ENCODE measurements at places on chromosomes 11 and 22.

DNA sequence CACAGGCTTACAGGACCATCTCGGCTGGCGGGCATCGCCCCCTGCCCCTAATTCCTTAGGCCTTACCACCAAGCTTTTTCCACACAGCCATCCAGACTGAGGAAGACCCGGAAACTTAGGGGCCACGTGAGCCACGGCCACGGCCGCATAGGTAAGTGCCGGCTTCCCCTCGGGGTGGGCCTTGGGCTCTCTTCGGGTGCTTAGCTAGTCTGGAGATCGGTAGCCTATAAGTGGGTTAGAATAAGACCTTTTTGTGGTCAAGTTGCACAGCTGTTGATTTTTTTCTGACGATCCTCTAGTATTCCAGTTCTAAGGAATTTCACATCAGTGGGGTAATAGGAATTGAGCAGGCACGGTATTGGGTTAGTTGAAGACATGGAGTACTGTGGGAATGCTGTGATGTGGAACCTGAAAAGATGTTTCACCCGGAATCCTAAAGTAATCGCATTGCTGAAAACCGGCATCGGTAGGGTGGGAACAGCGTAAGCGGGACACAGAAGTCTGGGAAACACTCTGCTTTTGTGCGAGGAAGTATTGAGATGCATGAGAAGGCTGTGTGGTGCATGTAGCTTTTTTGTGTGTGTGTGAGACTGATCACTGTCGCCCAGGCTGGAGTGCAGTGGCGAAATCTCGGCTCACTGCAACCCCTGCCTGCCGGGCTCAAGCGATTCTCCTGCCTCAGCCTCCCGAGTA lies 669 bp downstream of the RPL27A start:
- no peak for DNase-seq

- peak; percentile 38 for DNase-seq
Observed at GRCh38 chr22:35921777-35922176, 106.8 kb downstream of the RBFOX2 start.

- no peak for DNase-seq
Observed at GRCh38 chr11:98734686-98735085, 286.1 kb upstream of the CNTN5 start.

- DNase-seq, result no peak
Observed at GRCh38 chr11:128494418-128495332, 92.7 kb downstream of the ETS1 start.

DNA sequence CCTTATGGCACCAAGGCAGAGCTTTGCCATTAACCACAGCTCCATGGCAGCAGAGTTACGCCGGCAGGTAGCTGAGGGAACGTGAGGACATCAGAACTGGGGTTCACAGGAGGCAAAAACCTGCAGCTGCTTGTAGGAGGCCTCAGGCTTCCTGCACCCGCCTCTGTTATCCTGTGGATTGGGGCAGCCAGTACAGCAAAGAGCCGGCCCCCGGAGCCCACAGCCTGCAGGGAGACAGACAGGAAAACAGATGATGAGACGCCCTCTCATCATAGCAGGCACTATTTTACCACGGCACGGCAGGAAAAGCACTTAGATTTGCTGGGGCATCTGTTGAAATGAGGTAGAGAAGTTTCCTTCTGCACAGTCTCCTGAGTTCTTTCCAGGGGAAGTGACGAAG lies 870.3 kb downstream of the TBC1D22A start:
- no peak for DNase-seq

- no peak for DNase-seq
Observed at GRCh38 chr11:47857892-47858543, 9.9 kb upstream of the NUP160 start.

DNA sequence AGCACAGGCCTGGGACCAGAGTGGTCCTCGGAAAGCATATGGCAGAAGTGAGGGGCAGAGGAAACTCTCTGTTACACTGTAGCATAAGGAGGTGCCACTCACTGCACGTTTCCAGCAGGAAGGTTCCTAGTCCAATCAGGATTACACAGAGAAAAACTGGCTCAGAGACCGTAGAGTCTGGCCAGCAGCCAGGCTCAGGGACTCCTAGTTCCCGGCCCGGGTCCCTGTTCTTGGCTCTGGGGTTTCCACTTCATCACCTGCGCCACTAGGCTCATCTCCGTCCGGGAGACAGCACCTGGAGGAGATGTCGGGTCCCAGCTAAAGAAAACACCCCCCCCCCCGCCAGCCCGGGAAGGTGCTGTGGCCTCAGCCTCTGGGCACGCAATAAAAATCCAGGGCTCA lies 1.1 kb downstream of the TTLL12 start:
- DNase-seq, result peak; percentile 63

DNA sequence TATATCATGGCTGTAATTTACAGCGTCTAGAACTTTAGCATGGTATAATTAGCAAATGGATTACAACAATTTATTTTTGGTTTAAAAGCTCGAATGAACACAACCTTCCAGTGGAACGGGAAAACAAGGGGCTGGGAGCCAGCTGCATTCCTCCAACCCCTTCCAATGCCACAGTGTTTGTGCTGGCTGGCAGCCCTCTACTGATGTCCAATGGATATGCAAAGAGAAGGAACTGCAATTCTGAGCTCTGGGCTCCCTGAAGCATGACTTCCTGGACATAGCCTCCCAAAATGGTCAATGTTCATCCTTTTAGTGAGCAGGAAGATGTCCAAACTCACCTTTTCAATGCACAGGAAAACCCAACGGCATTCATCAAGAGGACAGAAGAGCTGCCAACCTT lies 288.3 kb downstream of the TENM4 start:
- no peak for DNase-seq

DNA sequence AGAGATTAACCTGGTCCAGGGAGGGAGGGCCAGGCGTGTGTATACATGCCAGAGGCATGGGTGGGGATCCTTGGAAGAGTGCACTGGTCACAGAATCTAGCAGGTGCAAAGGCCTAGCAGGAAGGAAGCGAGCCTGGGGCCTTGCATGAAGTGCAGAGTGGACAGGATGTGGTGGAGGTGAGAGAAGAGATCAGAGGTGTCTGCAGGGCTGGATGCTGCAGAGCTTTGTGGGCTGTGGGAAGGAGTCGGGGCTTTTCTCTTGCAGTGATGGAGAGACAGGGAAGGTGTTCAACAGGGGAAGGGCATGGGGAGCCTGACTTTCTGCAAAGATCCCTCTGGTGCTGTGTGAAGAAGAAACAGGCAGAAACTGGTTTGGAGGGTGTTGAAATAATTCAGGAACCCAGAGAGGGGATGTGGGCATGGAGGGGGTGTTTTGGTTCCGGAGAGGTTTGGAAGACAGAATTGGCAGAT lies 2.5 kb upstream of the TPST2 start:
- DNase-seq, result no peak

- no peak for DNase-seq
Observed at GRCh38 chr22:38973289-38974169, 8.6 kb upstream of the APOBEC3B start.

DNA sequence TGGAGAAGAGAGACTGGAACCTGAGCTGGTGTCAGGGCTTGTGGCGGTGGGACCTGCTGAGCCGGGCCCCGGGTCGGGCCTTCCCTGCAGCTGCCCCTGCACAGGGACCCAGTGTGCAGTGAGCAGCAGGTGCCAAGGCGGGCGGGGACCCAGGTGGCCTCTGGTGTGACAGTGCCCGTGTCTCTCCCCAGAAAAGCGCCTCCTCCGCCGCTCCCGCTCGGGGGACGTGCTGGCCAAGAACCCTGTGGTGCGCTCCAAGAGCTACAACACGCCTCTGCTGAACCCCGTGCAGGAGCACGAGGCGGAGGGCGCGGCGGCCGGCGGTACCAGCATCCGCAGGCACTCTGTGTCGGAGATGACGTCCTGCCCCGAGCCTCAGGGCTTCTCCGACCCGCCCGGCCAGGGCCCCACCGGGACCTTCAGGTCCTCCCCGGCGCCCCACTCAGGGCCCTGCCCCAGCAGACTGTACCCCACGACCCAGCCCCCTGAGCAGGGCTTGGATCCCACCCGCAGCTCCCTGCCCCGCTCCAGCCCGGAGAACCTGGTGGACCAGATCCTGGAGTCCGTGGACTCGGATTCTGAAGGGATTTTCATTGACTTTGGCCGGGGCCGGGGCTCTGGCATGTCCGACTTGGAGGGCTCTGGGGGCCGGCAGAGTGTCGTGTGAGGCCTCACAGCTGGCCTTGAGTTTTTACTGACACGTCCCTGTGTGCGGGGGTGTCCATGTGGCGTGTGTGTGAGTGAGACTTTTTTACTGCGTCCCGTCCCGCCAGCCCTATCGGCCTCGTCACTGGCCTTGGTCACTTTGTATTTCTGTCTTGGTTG lies 15.6 kb upstream of the ARHGAP8 start:
- no peak for DNase-seq

- DNase-seq, result no peak
Observed at GRCh38 chr11:6397156-6397555, 6.9 kb downstream of the SMPD1 start.

DNA sequence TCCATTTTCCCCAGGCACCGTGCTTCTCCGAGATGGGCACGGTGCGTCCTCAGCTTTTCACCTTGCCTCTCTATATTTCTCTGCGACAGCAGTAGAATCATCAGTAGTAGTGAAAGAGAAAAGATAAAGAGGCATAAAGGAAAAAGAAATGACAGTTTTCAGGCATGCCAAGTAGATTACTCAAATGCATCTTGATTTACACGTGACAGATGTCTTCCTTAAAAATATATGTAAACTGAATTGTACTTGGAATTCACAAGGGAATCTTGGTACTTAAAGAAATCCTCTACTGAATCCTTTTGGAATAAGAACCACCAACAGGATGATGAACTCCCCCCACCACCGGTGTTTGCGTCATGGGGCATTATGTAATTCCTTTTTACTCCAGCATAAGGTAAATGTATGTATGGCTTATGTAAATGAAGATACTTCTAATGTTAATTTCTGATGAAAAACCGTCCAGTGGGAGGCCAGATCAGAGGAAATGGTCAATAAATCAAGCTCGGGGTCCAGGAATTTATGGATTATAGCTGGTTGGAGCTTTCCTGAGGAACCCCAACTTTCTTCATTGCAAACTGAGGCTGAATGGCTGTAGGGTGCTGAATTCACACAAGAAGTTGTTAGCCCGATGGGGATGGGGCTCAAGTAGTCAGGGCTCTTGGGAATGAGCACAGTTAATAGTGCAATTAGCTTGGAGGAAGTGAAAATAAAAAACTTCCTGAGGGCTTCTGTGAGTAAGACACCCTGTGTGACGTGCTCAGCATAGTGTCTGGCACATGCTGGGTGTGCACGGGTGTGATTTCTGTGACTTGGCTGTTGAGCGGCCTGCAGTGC lies 630.4 kb downstream of the OPCML start:
- DNase-seq, result no peak

- no peak for DNase-seq
Observed at GRCh38 chr22:35411102-35411501, 11.2 kb downstream of the MCM5 start.
